ENCODE measurements at places on chromosomes 12 and 14.
A peak's percentile ranks its signal among the peaks of the same experiment; 100 is the strongest.

DNA sequence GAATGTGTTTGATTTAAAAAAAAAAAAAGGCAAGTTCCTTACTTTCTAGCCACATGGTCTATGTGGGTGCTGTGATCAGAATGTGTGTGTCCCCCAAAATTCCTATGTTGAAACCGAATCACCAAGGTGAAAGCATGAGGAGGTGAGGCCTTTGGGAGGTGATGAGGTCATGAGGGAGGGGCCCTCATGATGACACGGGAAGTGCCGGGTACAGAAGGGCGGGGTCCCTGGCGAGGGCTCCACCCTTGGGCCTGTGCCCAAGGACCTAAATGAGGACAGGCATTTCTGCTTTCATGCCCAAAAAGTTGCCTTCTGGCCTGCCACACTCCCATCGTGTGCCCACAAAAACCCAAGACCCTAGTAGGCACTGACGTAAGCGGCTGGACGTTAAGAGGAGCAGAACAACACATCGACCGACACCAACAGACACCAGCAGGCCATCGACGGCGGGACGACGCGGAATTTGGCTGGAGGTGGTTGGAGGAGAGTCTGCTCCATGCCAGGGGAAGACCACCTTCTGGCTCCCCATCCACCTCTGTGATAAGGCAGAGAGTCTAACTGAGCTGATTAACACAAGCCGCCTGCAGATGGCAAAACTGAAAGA lies 211.8 kb downstream of the FOXN3 start:
- no peak for DNase-seq

DNA sequence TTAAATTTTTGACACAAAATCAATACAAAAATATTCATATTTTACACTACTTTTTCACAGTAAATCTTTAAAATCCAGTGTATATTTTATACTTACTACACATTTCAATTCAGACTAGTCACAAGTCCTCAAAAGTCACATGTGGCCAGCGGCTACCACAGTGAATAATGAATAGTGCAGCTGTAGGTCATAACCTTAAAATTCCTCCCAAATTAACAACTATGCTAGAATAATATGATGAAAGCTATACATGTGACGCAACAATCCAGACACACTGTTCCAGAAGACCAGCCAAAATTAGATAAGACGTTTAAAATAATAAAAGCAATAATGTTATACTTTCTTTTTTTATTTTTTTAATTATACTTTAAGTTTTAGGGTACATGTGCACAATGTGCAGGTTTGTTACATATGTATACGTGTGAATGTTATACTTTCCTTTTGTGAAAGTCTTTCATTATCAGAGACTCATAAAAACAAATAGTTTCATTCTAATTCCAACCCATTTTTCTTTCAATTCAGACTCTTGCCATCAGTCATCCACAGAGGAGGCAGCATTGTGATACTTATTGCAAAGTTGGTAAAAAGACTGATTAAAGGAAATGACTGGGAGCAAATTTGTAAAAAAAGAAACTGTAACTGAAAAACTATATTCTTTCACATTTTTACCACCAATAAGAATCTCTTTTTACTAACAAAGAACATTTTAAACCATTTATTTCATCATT lies 67.0 kb downstream of the C2CD5 start:
- no peak for DNase-seq

- DNase-seq, result no peak
Measured at GRCh38 chr14:65308536-65308935, 104.0 kb upstream of the FUT8 start.

DNA sequence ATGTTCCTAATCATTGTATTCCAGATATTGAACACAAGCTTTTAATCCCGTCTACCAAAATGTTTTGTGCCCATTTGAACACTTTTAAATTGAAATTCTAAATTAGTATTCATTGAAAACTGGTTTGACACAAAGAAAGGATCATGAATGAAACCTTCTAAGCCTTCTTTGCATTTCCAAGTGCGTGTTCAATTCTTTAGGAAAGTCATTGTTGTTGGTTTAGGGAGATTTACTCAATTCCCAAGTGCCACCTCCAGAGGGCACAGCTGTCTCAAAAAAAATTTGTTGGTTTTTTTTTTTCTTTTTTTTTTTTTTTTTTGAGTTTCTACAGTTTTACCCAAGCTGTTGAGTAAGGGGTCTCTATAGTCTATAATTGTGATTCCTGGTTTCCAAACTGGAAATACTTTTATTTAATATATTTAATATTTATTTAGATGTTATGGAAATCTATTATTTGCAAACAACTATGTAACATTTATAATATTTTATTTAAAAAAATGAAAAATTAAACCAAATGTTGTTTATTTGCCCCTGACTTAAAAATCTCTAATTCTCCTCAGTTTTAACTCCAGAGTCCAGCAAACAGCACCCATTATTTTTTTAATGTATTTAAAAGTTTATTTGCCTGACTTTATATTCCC lies 79.9 kb downstream of the NEDD1 start:
- peak; percentile 50 for DNase-seq

DNA sequence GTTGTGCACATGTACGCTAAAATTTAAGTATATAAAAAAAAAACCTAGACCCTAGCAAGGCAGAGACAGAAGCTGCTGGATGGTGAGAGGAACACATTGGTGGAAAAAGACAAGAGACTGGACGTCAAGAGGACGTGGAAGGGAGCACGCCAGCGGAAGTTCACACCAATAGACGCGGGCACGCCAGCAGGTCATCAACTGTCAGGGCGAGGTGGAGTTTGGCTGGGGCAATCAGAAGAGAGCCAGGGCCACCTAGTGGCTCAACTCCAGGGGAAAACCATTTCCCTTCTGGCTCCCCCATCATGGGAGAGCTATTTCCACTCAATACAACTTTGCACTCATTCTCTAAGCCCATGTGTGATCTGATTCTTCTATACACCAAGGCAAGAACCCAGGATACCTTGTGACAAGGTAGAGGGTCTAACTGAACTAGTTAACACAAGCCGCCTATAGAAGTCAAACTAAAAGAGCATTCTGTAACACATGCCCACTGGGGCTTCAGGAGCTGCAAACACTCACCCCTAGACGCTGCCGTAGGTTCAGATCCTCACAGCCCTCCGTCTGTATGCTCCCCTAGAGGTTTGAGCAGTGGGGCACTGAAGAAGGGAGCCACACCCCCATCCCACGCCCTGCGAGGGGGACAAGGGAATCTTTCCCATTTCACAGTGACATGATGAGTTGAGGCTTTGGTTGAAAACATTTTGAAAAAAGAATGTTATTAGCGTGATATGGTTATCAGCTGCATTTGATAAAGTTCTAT lies 702.7 kb downstream of the TMTC2 start:
- DNase-seq, result peak; percentile 18

- DNase-seq, result peak; percentile 28
Measured at GRCh38 chr12:104720339-104721038, 237.6 kb downstream of the SLC41A2 start.

- no peak for DNase-seq
Measured at GRCh38 chr12:16573398-16574077, 32.4 kb downstream of the LMO3 start.

GRCh38 chr14:20982646-20983369 lies 7.0 kb upstream of the METTL17 start:
- DNase-seq, result no peak

DNA sequence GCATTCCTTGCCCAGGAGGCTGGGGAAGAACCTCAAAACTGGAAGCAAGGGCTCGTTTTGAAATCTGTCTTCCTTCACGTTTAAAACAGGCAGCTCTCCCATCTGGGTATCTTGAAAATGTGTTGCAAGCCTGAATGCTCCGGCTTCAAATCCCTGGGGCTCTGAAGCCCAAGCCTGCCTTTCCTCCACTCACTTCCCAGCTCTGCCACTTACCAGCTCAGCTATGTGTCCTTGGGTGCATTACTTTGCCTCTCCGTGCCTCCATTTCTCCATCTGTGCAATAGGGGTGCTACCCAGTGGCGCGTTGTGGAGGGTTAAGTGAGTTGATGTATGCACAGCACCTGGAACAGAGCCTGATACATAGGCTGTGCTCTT lies 97.6 kb downstream of the GCH1 start:
- no peak for DNase-seq

GRCh38 chr12:113062502-113063395 lies 6.2 kb downstream of the DTX1 start:
- peak; percentile 79 for DNase-seq

- DNase-seq, result no peak
Measured at GRCh38 chr12:126482238-126482889, 1417.1 kb downstream of the AACS start.

DNA sequence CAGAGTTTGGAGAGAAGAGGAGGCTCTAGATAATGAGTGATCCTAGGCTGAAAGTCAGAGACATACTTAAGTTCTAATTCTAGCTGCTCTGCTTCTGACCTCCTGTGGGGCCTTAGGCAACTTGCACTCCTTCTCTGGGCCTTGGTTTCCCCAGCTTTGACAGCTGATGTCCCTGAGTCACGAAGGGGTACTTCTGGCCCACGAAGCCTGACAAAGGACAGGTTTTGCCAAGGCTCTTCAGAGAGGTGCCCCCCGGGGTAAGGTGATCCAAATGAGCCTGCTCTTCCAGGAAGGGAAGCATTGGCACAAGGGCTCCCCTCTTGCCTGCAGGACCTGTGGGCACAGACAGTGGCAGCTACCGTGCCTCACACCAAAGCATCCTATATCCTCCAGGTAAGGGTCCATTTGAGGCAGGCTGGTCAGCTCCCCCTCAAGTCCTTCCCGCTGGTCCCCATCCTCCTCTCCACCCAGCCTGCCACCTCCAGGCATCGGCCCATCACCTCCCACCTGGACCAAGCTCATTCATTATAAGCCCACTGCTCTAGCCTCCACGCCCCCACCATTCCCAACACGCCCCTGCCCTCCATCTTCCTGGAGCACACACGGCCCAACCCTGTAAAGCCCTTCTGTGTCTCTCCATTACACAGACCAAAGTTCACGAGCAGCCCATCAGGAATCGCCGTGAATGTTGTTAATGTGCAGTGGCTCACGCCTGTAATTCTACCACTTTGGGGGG lies 1.9 kb upstream of the PPP1R13B start:
- DNase-seq, result no peak

- DNase-seq, result no peak
Measured at GRCh38 chr12:123071857-123072256, 79.0 kb downstream of the PITPNM2 start.

GRCh38 chr12:97940629-97941028 lies 478.0 kb downstream of the RMST start:
- no peak for DNase-seq

All from NAMALWA (cell line).